ENCODE measurements at places on chromosomes 12 and 14.
A peak's percentile ranks its signal among the peaks of the same experiment; 100 is the strongest.

GRCh38 chr12:84599539-84599938, 313.1 kb downstream of the SLC6A15 start:
- no peak overlapping the region for H3K27ac ChIP-seq
- no peaks in the 10 kb centered on the region for H3K27me3 ChIP-seq
- H3K4me3 ChIP-seq = no peak overlapping the region
- no peak for DNase-seq

DNA sequence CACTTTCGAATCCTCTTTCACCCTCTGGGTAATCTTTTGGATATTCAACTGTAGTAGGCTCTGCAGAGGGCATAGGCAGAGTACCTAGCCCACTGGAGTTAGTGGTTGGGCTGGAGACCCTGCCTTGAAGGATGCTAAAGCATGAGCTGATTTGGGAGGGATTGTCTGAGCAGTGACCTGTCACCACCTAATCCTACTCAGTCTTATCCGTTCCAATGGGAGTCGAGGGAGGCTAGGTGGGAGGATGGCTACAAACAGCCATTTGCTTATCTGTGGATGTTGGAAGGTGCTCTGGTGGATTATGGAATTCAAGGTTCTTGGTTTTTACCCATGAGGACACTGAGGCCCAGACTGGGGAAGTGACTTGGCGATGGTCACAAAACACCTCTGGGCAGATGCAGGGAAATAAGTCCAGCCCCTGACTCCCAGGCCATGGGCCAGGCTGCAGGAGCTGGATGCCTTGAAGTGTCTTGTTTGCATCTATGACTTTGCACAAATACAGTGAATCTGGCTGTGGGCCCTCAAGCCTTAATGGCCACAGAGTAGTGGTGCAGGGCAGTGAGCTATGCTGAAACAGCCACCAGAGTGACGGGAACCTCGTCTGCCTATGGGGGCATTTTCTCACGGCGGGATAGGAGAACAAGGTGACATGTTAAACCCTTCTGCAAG, 3.7 kb downstream of the KMT5A start:
- peaks cover 51% of the 10 kb centered on the region for H3K4me1 ChIP-seq
- no peak for DNase-seq
- H3K27me3 ChIP-seq = peaks cover 5% of the 10 kb centered on the region
- H3K27ac ChIP-seq = peak overlapping the region; percentile 93
- H3K4me3 ChIP-seq = peak overlapping the region; percentile 86

- peaks cover 6% of the 10 kb centered on the region for H3K36me3 ChIP-seq
- peaks cover 2% of the 10 kb centered on the region for H3K27me3 ChIP-seq
- no peak for DNase-seq
- H3K4me3 ChIP-seq = no peak overlapping the region
Measured at GRCh38 chr14:64196814-64197411, 97.3 kb downstream of the ESR2 start.

DNA sequence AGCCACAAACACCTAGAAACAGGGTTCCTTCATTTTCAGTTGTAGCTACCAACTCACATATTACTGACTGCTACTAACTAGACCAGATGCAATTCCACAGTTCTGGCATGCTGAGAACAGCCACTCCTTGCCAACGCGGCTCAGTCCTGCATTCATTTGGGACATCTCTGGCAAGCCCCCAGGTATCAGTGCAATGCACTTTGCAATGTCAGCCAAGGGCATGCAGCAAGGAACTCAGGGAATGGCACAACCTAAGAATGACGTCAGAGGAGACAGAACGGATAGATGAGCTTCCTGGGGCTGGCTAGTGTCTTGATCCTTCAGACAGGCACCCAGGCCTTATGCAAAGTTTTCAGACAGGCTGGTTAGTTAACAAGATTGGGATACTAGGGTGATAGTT, 29.6 kb downstream of the MAP3K9 start:
- peaks cover 13% of the 10 kb centered on the region for H3K4me1 ChIP-seq
- H3K36me3 ChIP-seq = peaks cover 6% of the 10 kb centered on the region
- H3K27me3 ChIP-seq = no peaks in the 10 kb centered on the region

GRCh38 chr14:104187931-104188726, 49.7 kb downstream of the KIF26A start:
- no peaks in the 10 kb centered on the region for H3K36me3 ChIP-seq
- H3K27ac ChIP-seq = no peak overlapping the region
- H3K4me3 ChIP-seq = no peak overlapping the region
- no peak for DNase-seq
